Activated CD8-positive, alpha-beta memory T cell treated with anti-CD3 and anti-CD28 coated beads for 1 hour (primary cell): ENCODE measurements at places on chromosomes 13 and 19.

GRCh38 chr19:16851031-16851712 lies 22.0 kb downstream of the SIN3B start:
- no peak for DNase-seq

DNA sequence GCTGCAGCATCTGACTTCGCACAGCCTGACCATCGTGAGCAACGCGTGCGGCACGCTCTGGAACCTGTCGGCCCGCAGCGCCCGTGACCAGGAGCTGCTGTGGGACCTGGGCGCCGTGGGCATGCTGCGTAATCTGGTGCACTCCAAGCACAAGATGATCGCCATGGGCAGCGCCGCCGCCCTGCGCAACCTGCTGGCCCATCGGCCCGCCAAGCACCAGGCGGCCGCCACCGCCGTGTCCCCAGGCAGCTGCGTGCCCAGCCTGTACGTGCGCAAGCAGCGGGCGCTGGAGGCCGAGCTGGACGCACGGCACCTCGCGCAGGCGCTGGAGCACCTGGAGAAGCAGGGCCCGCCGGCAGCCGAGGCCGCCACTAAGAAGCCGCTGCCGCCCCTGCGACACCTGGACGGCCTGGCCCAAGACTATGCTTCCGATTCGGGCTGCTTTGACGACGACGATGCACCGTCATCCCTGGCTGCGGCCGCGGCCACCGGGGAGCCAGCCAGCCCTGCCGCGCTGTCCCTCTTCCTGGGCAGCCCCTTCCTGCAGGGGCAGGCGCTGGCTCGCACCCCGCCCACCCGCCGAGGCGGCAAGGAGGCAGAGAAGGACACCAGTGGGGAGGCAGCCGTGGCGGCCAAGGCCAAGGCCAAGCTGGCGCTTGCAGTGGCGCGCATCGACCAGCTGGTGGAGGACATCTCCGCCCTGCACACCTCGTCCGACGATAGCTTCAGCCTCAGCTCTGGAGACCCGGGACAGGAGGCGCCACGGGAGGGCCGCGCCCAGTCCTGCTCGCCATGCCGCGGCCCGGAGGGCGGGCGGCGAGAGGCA lies 13.6 kb downstream of the C19orf25 start:
- DNase-seq, result no peak

DNA sequence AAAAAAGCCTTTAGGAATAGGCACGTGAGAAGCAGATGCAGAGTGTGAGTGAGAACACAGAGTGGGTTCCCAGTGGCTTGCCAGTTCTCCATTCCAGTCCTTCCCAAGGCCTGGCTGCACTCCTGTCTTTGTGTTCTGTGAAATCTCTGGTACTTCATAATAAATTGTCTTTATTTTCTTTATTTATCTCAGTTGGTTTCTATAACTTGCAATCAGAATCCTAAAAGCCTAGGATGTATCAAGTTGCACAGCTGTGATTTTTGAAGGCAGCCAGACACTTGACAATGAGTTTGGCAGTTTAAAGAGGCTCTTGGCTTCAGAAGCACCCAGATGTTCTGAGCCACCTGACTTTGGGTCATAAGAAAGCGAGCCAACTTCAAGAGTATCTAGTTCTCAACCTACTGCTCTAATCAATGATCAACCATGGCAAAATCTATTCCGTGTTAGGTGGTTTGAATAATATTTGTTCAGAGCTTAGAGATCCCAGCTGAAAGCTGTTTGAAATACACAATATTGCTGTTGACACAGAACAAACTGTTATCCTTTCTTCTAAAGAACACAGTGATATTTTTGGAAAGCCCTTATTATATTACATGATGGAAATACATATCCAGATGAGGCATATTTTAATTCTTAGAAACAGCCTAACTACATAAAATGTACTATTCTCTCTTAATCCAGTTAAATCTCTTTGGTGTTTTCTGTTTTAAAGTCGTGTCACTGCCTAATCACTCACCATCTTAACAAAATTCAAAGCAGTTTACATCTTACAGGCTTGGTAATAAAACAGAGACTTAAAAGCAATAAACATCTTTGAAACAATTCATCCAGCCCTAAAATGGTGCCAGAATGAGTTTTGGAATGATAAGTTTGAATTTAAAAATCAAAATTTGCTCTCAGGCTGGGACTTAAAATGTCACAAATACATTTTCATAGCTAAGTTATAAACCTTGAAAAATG lies 483.0 kb upstream of the NBEA start:
- no peak for DNase-seq

DNA sequence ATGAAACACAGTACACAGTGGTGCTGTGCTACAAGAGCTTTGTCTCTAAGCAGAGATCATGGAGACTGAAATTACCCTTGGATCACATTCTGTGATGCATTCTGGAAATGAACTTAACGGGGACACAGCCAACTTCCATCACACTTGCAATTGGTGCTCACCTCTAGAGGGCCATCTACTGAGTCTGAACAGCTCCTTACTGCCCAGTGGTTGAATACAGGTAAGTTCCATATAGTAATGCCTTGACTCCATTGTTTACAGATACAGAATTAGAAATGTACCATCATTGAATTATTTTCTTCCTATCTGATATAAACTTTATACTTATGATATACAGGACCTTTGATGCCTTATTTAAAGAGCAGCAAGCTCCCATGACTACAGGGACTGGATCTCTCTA lies 686.4 kb downstream of the PCDH9 start:
- DNase-seq, result no peak

DNA sequence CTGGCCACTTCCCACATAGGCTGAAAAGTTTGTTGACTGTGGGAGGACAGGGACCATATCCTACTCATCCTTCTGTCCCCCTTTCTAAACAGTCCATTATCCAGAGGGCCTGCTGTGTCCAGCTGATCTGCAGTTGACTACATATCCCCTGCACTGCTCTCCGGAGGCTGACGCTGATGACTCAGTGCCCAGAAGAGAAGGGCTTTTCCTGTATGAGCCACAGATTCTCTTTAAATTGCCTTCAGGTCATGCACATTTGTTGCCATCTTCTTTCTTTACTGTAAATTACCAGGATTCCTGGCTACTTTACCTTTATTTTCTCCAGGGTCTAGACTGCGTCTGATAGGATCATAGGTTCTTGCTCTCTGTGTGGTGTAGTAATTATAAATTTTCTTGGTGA lies 125.2 kb downstream of the LACC1 start:
- no peak for DNase-seq

DNA sequence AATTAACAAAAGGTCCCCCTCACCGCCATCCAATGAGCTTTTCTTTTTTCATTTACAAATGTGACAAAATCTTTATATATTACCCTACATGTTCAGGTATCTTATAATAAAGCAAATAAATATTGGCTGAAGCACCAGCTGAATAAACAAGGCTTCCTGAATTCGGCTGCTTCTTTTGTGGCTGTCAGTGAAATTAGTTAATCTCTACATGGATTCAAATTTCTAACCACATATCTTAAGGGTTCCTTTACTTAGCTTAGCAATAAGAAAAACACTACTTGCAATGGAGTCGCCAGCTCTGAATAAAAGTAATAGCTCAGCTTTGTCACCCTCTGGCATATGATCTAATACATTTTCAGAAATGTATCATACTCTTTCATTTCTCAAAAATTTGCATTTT lies 104.3 kb downstream of the CCNA1 start:
- no peak for DNase-seq

DNA sequence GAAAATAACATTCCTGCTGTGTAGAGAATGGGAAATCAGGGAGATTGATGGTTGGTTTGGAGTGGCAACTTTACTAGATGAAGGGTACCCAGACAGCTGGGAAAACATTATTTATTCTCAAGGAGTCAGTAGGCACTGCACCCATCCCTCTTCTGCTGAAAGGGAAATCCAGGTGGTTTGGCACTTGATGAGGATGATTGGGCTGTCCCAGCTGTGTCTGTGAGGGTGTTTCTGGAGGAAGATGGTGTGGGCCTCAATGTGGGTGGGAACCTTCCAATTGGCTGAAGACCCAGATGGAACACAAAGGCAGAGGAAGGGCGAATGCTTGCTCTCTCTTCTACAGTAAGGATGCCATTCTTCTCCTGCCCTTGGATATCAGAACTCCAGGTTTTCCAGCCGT lies 10.4 kb upstream of the SACS start:
- DNase-seq, result no peak

DNA sequence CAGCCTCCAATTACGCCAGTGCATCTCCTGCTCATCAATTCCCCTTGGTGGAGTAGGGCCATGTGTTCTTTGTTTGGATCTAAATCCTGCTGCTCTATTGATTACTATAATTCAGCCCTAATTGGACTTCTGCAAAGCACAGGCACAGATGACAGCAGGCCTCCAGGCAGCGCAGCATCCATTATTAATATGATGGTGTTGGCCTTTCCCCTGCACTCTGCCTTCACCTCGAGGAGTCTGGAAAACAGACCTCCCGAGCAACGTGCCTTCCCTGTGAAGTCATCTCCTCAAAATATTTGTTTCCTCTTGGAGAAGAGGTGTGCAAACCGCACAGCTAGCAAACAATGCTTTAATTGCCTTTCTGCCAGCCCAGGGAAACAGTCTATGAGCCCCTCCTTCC lies 92.5 kb downstream of the UQCRFS1 start:
- no peak for DNase-seq

- no peak for DNase-seq
Observed at GRCh38 chr13:30158774-30159445, 148.4 kb downstream of the KATNAL1 start.

GRCh38 chr13:100666124-100666523 lies 8.5 kb downstream of the TMTC4 start:
- no peak for DNase-seq

- DNase-seq, result no peak
Observed at GRCh38 chr13:30313311-30313710, 6.0 kb upstream of the KATNAL1 start.

DNA sequence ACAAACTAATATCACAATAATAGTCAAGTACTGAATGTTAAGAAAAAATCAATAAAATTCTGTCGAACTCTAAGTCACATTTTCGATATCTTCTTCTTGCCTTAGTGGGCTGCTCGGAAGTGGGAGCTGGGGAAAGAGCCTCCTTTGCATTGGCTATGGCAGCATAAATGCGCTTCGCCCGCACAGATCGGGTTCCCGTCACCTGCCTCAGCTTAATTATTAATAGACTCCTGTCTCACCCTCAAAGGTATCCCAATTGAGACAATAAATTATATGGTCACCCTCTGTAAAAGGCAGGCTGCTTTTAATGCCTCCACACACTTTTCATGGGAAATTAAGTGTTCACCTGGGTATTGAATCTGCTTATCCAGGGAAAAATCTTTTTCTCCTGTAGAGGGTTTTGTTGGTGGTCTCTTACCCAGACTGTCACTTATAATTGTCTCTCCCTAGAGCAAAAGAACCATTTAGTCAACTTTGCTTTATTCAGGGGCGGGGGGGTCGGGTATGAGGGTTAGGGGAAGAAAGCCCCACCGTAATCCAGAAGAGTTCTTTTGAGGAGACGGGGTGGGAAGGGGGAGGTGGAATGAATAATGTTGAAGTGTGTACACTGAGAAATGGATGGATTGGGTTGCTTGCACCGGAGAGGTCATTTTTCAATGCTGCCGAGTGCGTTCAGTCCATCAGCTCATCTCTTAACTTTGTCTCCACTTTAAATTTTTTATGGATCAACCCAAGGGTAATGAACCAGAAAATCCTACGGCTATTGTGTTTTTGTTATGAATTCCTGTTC lies 682.6 kb upstream of the SGCG start:
- no peak for DNase-seq
